ENCODE measurements at places on chromosomes 6 and 20.
A peak's percentile ranks its signal among the peaks of the same experiment; 100 is the strongest.

- no peak for DNase-seq
These were observed 256.6 kb downstream of the KHDC1L start for GRCh38 chr6:72968704-72969103.

- no peak for DNase-seq
These were observed 146.2 kb downstream of the DLL1 start for GRCh38 chr6:170144571-170145271.

DNA sequence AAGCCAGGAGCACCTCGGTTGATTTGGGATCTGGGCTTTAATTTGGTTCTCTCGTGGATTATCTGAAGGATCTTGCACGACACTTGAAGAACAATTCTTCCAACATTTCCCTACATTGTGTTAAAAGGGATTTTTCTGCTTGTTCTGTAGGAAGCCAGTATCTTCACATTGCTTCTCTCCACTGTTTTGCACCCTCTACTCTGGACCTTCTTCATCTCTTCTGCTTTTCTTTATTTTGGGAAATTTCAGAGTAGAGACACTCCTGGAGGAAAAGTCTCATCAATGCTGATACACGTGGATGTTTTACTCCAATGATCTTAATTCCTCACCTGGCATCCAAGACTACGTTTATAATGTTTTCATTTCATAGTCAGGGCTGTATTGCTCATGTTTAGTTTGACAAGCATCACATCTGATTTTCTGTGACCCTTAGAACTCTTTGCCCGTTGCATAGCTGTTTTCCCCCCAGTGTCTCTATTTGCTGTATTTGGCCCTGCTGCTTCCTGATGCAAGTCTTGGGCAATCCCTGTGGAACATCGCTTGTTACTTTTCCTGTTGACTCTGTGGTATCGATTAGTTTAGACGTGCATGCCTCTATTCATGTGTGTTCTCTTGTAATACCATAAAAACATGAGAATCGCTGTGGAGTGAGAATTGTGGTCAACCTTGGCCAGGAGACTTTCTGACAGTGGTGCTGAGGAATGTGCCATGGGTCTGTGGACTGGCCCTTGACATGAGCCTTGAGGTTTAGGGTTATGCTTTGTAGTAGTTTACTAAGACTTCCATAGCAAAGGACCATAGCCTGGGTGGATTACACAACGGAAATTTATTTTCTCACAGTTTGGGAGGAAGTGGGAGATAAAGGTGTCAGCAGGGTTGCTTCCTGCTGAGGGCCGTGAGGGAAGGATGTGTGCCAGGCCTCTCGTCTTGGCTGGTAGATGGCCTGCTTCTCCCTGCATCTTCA lies 12.5 kb downstream of the PLCB1 start:
- DNase-seq, result no peak

DNA sequence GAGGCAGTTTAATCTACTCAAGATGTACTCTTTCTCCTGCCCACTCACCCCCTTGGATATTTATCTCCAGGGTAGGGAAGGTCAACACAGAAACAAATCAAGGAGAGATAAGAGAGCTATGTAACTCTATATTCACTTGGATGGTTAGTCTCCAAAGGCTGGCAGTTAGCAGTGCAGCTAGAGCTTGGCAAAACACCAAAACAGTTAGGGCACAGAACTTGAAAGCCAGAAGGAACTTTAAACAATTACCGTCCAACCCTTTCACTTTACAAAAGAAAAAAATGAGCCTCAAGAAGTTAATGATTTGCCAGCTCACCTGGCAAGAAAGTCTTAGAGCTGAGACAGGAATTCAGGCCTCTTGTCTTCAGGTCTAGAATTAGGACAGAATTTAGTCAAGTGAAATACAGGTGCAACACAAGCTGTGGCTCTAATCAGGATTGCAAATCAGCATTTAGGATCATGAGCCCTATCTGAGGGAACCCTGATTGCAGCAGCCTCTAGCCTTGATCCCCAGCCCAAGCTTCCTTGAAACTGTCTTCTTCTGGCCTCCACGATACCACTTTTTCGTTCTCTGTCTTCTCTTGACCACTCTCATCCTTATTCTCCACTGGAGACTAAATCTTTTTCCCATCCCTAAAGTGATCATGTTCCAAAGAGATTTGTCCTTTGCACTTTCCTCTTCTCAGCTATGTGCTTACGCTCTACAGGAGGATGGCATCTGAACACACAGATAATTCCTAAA lies 14.9 kb downstream of the NEDD9 start:
- peak; percentile 33 for DNase-seq

DNA sequence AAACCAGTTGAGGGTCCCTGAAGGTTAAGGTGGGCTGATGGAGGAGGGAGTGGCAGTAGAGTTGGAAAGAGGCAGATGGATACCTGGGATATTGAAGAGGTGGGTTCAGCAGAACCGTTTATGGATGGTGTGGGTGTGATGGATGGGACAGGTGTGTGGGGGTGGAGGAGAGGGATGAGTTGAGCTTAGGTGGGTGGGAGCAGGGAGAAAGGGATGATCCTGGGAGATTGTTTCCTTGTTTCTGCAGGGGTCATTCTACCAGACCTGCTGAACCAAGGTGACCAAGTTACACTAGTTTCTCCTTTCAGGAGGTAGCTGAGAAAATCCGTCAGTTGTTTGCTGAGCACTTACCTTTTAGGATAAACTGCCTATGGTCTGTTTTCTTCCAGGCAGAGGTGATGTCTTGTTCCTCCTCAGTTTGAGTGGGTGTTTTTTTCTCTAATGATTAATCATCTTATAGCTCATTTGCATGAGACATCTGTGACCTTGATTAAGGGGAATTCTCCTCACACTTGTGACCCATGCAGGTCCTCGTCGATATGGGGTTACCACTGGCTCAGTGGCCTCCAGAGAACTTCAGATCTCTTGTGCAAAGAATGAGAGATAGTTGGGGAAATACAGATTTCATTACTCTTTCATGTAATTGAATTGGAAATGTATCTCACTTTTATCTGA lies 53.0 kb downstream of the FARS2 start:
- no peak for DNase-seq

DNA sequence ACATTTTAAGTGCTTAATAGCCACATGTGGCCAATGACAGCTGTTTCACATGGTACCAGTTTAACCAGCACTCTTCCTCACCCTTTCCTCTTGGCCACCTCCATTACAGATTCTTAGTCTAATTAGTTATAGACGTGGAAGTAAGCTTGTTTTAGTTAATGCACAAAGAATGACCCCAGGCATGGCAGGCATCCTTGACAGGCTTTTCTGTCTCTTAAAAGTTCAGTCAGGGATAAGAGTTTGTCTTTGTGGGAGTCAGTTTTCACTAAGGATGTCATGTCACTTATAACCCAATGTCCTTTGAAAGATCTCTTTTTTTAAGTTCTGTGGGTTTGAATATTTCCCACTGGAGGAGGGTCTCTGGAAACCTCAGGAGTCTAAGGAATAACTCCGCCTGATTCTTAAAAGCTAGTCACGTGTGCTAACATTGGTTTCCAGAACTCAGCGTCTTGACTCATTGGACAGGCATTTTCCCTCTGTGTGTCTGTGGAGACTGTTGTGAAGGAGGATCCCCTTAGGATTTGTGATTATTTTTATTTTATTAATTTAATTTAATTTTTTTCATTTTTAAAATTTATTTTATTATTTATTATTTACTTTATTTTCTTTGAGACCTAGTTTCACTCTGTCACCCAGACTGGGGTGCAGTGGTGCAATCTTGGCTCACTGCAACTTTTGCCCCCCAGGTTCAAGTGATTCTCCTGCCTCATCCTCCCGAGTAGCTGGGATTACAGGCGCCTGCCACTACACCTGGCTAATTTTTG lies 171.4 kb downstream of the ZFAND3 start:
- DNase-seq, result no peak

GRCh38 chr6:165191461-165191860 lies 117.9 kb downstream of the C6orf118 start:
- no peak for DNase-seq

DNA sequence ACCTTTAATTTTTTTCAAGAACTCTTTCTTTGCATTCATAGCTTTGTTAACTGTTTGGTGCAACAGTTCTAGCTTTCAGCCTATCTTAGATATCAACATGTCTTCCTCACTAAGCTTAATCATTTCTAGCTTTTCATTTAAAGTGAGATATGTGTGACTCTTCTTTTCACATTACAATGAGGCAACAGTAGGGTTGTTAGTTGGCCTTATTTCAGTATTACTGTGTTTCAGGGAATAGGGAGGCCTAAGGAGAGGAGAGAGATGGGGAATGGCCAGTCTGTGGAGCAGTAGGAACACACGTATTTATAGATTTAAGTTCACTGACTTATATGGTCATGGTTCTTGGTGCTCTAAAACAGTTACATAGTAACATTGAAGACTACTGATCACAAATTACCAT lies 35.8 kb downstream of the CST9L start:
- no peak for DNase-seq

DNA sequence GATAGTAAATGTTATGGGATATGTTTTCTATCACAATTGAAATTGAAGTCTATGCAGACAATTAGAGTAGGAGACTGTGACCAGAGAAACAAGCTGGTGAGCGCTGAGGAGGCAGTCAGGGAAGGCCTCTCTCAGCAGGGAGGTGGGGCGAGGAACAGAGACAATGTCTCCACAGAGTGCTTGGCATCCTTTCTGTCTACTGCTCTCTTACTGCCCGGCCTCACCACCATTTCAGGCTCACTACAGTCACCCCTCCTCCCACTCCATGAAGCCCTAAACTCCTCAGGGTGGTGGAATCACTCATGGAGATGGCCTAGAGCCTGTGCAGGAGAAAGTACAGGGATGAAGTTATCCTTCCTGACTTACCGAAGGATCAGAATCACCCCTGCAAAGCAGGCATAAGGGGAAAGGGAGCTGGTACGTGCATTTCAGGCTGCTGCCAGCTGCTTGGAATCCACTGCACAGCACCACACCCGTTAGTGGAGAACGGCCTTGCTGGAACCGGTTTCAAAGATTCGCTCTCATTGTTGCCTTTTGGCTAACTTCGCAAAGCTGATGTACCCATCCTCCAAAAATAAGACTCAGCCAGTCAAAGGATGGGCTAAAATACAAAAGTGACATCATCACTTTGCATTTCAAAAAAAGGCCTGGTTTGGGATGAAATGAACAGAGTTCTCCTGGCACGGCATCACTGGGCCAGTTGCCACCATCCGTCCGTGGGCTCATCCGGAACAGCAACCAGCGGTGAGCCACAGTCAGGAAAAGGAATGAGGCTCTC lies 67.3 kb downstream of the SLC22A23 start:
- no peak for DNase-seq

- no peak for DNase-seq
These were observed 12.9 kb upstream of the MCM3 start for GRCh38 chr6:52297433-52297832.

- no peak for DNase-seq
These were observed 111.2 kb downstream of the SCML4 start for GRCh38 chr6:107712665-107713551.

DNA sequence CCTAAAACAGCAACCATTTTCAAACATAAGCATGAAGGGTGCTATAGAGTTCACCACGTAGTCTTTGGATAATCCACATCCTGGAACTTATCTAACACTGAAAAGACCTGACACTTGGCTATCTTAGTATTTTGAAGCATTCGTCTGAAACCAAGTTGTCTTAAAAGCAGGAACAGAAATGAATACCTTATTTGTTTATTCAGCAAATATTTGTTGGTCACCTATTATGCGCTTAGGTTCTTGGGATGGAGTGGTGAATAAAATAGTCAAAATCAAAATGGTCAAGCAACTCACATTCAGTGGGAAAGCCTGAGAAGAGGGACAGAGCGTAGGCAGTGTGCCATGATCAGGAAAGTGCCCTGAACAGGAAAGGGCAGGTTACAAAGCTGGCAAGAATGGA lies 188.4 kb upstream of the COL21A1 start:
- DNase-seq, result no peak

DNA sequence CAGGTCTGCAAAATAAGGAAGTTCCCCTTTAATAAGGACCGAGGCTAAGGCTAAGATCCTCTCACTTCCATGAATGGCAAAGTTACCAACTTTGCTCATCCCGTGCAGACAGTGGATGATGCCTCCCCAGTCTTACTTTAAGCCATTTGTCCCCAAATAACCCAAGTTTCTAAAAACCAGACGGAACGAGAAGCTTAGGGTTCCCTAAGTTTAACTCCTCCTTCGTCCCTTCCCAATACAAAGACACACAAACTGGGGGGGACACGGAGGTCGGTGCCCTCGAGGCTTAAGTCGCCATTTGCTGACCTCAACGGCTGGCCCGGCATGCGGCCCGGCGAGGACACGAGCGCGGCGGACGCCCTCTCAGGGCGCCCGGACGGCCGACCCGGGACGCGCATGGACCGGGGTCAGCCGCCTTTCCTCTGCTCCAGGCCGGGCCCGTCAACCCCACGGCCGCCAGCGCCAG lies 527 bp downstream of the FBXO30 start:
- DNase-seq, result peak; percentile 28

DNA sequence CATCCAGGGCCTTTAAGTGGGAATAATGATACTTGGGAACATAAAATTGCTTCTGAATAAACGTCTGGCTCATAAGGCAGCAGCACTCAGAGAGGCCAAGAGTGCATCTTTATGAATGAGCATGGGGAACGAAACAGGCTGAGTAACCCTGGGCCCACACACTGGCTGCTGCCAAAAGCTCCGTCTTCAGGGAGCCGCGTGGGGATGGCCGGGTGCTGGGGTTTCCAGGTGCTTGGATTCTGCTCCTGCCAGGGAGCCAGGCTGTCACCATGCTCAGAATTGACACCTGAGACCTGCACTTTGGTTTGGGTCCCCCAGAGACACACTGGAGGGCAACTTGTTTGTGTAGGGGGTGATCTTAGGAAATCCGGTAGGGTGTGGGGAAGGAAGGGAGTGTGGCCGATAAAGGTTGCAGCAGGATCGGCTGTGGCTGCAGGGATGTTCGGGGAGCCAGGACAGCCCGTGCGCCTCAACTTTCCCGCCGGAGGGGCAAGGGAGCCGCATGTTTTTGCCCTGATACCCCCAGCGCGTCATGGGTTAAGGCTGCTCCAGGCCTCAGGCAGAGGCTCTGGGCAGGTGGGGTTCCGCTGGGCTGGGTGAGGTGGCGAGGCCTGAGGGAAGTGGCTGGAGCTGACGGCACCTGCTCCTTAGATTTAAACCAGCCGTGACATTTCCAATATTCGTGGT lies 101.8 kb downstream of the YTHDF1 start:
- no peak for DNase-seq

DNA sequence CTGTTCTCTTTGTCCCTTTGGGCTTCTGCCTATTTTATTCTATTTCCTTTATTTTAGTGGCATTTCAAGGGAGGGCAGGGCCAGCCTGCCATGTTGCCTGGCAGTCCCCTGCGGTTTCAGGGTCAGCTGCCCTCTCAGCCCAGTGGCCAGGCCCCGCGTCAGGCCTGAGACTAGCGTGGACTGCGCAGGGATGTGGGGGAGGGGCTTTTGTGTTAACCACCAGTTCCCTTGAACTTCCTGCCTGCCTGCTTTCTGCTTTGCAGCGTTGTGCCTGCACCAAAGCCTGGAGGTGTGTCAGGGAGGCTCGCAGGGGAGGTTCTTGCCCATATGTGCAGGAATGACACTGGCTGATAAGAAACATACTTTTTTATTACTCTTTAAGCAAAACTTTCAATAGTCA lies 157.6 kb downstream of the SLC35B3 start:
- no peak for DNase-seq

- no peak for DNase-seq
These were observed 195.7 kb upstream of the CITED2 start for GRCh38 chr6:139570166-139570565.

GRCh38 chr20:47907031-47907675 lies 121.9 kb upstream of the SULF2 start:
- DNase-seq, result peak; percentile 28
